ENCODE measurements at places on chromosomes 12 and 14.
A peak's percentile ranks its signal among the peaks of the same experiment; 100 is the strongest.

DNA sequence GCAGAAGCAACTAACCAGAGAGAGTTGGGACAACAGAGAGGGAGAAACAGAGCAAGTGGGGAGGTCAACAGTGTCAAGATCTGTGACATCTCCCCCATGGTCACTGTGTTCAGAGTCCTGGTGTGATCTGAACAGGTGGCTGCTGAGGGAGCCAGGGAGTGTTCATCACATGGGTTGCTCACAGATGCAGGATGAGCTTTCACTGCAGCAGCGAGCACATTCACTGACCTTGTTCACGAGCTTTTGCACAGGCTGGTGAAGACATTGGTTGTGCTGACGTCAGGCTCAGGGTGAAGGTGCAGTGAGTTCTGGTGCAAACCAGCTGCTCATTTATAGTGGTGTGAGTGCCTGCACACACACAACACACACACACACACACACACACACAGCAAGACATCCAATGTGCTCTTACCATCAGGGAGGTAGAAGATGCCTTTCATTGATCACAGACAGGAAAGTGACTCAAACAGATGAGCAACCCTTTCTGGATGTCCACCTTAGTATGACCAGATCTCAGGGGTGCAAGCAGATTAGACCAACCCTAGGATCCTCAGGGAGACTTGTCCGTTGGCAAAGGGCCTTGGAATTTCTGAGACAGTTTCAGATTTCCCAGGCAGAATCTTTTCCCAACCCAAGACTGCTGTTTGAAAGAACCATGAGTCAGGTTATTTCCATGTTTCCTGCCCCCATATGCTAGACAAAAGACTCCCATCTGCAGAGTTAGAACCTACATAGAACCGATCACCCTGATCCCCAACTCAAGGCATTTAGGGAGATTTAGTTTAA, 44.3 kb upstream of the OR10AD1 start:
- DNase-seq = no peak

DNA sequence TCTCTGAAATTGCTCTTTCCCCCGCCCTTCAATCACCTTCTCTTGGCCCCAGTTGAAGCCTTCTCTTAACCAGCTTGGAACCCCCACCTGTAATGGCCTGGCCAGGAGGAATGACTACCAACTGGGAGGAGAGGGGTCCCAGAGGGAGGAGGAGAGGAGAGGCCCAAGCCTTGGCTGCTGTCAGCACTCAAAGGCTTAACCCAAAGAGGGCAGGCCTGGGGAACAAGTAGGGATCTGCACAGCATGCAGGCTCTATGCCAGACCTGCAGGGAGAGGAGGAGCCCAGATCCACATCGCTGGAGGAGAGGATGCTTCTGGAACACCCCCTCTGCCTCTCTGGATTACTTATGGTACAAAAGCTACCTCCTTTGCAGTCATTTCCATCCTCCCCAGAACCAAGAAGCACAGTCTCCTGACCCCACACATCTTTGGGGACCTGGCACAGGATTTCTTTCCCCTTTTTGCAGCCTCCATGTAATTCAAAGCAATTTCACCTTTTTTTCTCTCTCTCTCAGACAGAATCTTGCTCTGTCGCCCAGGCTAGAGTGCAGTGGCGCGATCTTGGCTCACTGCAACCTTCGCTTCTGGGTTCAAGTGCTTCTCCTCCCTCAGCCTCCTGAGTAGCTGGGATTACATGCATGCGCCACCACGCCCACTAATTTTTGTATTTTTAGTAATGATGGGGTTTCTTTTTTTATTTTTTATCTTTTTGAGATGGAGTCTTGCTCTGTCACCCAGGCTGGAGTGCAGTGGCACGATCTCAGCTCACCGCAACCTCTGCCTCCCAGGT, 6.2 kb downstream of the RARG start:
- DNase-seq = no peak

GRCh38 chr12:23349564-23349963, 599.9 kb downstream of the SOX5 start:
- no peak for DNase-seq

DNA sequence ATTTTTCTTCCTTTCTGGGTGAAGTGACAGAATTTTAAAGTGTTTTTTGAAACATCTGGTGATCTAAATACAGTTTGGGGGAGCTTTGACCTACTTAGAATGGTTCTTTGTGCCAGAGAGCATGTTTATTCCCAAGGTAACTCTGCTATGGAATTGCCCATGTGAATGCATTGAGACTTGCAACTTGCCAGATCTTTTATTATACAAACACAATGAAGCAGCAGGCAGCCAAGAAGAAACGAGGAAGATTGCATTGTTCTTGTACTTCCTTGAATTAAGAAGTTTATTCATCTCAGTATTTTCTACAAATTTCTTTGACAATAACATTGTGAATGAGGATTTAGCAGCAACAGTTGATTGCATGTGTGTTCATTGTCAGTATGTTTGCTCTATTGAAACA, 55.5 kb downstream of the FGD4 start:
- DNase-seq = no peak

DNA sequence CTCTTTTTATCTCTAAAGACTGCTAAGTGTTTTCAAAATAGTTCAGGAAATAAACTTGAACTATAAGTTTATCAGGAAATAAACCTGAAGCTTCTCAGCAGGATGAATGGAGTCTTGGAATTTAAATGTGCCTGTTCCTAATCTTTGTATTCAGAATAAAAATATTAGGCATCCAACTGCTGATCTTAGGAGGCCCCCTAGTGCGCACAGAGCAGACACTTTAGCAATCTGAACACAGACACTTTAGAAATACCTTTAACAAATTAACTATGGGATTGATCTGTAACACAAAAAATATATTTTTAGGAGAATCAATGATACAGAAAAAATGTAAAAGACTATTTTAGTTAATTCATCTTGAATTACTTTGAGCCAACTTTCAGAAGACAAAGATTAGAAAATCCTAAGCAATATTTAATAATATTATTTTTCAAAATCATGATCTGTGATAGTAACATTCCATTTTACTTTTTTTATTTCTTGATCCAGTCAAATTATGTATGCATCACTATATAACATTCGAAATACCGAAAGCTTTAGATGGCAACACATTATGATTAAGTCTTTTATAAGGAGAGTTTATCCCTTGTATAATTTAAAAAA, 80.9 kb downstream of the SLC41A2 start:
- peak; percentile 74 for DNase-seq

GRCh38 chr12:105192624-105193225, 43.2 kb downstream of the APPL2 start:
- no peak for DNase-seq

GRCh38 chr14:105150026-105150367, 18.6 kb downstream of the JAG2 start:
- no peak for DNase-seq

DNA sequence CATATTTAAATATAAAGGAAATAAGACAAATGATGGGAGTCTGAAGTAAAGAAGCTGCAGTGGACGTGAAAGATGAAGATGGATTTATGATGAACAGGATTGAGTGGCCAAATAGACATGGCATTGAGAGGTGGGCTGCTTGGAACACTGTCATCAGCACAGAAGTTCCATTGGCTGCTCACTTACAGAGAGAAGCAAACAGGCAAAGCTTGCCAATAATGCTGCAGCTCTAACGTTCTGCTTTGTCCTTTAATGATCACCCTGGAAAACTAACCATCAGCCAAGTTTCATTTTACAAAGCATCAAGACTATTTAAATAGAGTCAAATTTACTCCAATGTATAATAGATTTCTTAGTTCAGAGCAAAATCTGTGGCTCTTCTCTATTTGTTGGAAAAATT, 721.4 kb downstream of the TMTC2 start:
- DNase-seq = peak; percentile 16

DNA sequence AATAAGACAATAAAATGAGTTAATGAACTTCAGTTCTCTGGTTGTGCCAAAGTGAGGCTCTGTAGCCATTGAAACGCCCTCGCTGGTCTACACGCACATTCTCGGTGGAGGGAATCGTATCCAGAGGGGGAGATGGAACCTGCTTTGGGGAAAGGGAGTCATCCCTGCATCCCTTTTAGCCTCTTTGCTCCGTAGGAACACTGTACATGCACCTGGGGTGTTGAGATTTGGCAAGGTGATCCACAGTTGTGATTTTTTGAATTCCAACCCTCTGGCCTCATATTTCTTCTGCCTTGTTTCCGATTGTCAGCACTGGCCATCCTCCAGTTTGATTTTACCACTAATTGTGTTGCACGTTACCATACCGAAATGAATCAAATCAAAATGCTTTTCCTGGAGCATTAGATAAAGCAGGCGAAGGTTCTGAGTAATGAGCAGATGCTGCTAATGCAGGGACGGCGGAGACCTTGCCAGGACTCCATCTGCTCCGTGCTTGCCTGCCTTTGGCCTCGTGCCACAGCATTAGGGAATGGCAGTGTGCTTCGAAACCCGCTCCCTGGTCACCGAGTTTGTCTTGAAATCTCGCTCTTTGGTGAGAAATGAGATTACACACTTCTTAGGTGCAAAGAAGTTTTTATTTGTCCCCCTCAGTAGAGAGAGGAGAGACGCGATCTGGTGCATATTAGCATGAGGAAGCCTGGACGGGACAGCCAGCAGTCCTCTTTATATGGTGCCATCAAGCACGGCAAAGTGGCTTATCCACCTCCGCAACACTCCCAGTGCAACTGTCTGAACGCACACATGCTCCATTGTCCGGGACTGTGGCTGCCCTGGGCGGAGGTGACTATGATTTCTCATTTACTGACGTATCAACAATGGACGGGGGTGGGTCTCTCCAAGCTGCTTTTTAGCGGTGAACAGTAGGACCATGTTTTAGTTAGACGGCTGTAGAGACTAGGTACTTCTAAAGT, 59.1 kb downstream of the FBXW8 start:
- DNase-seq = no peak

DNA sequence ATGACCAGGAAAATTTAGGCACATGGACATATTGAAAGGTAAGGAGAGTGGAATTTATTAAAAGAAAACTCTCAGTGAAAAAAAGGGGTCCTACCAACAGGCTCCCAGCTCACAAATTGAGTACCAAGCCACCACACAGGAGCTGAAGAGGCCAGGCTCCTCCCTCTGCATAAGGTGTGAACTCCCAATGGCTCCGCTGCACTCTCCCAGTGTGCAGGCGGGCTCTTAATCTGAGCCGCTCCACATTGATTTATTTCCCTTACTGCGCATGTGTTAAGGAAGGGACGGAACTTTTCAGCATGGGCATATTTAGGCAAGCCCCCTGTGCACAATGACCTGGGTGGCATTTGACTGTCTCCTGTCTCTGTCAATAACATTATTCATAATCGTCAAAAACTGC, 68.6 kb upstream of the PLEKHG7 start:
- DNase-seq = no peak

GRCh38 chr12:1630827-1631591, 2.0 kb downstream of the WNT5B start:
- DNase-seq = peak; percentile 77

- DNase-seq = no peak
Measured at GRCh38 chr14:48429512-48429911, 754.1 kb upstream of the MDGA2 start.
